ENCODE measurements at places on chromosomes 16 and 17. TPM values are rescaled to one million over a fixed set of nuclear protein-coding genes. Genes with fewer than 3 reads are reported as not detected.

- H3K4me3 ChIP-seq, result no peak overlapping the region
- no peaks in the 10 kb centered on the region for H3K36me3 ChIP-seq
- H3K4me1 ChIP-seq, result no peaks in the 10 kb centered on the region
- DNase-seq, result no peak
- no peaks in the 10 kb centered on the region for H3K27me3 ChIP-seq
- peak overlapping the region; percentile 29 for H3K27ac ChIP-seq
Observed at GRCh38 chr17:3922765-3923164, 6.5 kb upstream of the P2RX1 start.

The PROCA1 gene
- 3.9 TPM for total RNA-seq

- no peaks in the 10 kb centered on the region for H3K4me1 ChIP-seq
- no peaks in the 10 kb centered on the region for H3K36me3 ChIP-seq
- H3K4me3 ChIP-seq, result no peak overlapping the region
- no peak overlapping the region for H3K27ac ChIP-seq
Observed at GRCh38 chr17:72346306-72346705, 225.5 kb downstream of the SOX9 start.

The SMIM22 gene
- total RNA-seq, result not detected

The CD300H gene
- not detected for total RNA-seq

DNA sequence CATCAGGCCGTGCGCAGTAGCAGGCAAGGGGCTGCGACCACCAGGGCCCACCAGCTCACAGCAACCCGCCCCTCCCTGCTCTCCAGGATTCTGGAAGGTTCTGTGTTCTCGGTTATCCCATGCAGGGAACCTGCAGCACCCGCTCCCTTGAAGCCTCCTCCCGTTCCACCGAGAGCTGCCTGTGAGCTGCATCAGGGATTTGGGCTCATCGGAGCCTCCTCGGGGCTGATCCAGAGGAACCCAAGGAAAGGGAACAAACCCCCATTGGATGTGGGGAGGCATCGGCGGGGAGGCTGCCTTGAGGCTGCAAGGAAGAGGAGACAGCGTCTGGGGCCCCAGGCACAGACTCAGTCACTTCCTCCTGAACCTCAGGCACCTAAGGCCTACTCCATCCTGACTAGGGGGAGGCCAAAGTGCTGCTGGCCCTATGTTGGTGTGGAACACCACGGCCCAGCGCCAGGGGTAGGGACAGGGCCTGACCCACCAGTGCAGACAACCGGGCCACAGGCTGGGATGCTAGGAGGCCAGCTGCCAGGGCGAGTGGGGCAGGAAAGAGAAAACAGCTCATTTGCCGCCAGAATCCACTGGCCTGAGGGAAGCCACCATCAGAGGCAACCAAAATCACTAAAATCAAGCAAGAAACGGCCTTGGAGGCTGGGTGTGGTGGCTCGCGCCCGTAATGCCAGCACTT, 14.4 kb upstream of the LGALS3BP start:
- peaks cover 15% of the 10 kb centered on the region for H3K36me3 ChIP-seq
- no peaks in the 10 kb centered on the region for H3K27me3 ChIP-seq
- H3K4me1 ChIP-seq, result peaks cover 3% of the 10 kb centered on the region
- no peak overlapping the region for H3K27ac ChIP-seq

DNA sequence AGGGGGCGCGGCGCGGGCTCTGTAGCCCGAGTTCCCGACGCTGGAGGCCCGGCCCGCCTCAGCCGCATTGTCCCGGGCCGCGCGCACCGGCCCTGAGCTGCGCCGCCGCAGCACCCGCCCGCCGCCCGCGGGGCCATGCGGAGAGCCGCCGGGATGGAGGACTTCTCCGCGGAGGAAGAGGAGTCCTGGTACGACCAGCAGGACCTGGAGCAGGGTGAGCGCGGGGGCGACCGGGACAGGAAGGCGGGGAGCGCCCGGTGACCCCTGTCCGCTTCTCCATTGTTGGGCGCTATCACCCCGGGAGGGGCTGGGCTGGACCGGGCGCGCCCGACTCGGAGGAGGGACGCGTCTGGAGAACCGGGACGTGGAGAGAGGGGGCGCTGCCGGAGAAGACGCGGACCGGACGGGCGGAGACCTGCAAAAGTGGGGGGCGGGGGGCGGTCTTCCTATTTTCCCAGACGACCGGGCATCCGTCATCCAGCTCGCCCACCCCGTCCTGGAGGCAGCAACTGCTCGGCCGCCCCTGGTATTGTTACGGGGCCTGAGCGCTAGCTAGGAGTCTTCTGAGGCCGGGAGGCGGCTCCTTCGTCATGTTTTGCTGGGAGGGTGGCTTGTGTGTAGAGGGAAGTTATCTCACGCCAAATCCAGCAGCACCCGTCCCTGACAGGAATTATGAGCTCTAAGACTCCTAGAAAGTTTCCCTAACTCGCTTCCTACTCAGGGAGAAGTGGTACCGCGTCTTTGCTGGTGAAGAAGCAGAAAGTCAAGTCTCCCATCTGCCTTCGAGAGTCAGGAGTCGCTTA, 678 bp downstream of the CDR2L start:
- no peaks in the 10 kb centered on the region for H3K36me3 ChIP-seq
- H3K4me1 ChIP-seq, result peaks cover 14% of the 10 kb centered on the region
- DNase-seq, result peak; percentile 37

DNA sequence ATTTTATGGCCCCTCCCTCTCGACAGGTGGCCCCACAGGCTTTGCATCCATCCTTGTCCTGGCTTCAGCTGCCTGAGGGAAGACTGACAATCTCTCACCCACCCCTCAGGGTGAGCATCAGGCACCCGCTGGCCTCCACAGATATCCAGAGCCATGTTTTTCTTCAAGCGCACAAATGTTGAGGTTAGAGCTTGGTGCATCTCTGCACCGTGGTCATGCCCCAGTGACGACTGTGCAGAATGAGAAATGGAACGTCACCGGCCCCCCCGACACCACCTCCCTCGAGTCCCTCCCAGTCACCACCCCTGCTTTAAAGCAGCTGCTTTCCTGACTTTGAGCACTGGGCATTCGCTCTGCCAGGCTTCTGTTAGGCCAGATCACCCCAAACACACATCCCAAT, 19.8 kb upstream of the TIMP2 start:
- H3K27ac ChIP-seq, result no peak overlapping the region
- no peak overlapping the region for H3K4me3 ChIP-seq
- no peaks in the 10 kb centered on the region for H3K4me1 ChIP-seq
- no peak for DNase-seq
- H3K36me3 ChIP-seq, result no peaks in the 10 kb centered on the region
- no peaks in the 10 kb centered on the region for H3K27me3 ChIP-seq

DNA sequence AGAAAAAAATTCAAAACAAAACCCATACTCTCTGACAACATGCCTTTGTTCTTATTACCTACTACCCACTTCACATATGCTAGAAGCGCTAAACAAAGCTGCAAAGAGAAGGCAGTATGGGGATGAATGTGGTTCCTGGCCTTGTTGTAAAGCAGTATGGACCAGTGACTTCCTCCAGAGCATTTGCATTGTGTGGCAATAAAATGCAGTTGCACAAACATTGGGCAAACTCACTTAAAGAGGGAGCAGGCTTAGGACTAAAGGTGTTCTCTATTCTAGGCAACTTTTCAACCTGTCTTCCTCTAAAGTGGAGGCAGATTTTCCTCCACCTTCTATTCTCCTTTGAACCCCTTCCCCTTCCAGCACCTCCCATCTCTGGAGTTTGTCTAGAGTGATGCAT, 17.1 kb downstream of the TMIGD1 start:
- no peaks in the 10 kb centered on the region for H3K36me3 ChIP-seq
- no peak for DNase-seq
- H3K27ac ChIP-seq, result no peak overlapping the region
- H3K27me3 ChIP-seq, result peaks cover 5% of the 10 kb centered on the region
- H3K4me3 ChIP-seq, result no peak overlapping the region

The CDK3 gene
- total RNA-seq, result 4.9 TPM

DNA sequence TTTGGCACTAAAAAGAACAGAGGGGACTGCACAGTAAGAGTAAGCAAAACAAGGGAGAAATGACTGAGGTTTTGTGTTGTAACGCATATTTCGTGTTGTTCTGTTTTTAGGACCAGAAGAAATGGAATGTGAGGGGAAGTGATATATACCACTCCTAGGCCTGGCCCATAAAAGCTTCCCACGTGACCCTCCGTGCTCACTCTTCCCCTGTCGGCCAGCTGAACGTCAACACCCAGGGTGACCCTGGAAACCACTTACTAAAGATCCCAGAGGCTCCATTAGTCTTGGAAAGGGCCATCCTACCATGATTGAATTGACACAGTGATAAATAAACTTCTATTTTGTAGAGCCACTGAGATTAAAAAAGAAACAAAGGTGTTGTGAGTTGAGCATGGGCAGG, 79.8 kb downstream of the HELZ start:
- no peak for DNase-seq
- H3K27ac ChIP-seq, result no peak overlapping the region
- H3K4me1 ChIP-seq, result peaks cover 3% of the 10 kb centered on the region
- H3K4me3 ChIP-seq, result no peak overlapping the region
- H3K36me3 ChIP-seq, result peaks cover 18% of the 10 kb centered on the region

GRCh38 chr17:17691468-17692263, 10.4 kb downstream of the RAI1 start:
- no peak for DNase-seq
- H3K4me1 ChIP-seq, result peaks cover 68% of the 10 kb centered on the region
- no peaks in the 10 kb centered on the region for H3K27me3 ChIP-seq
- peaks cover 4% of the 10 kb centered on the region for H3K36me3 ChIP-seq
- H3K4me3 ChIP-seq, result peak overlapping the region; percentile 20
- H3K27ac ChIP-seq, result peak overlapping the region; percentile 97

The MMP25 gene
- total RNA-seq, result 0.99 TPM

DNA sequence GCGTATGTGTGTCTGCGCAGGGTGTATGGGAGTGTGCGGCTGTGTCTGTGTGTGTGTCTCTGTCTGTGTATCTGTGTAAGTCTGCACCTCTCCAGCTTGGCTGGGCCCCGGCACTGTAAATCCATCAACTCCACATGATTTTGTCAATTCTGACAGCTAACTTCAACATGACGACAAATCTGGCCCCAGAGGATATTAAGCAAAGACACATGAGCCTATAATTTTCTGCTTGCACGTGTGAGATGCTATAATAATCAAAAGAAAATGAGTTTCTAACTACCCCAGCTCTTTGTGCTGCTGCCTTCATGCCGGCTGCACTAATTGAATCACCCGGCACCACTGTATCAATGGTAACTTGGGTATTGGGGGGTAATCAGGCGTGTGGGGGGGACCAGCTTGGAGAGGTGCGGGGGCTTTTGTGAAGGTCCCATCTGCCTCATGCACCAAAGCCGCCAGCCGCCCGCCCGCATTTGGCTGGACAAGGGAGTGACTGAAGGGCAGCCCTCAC, 57.6 kb upstream of the LHX1 start:
- H3K4me1 ChIP-seq, result peaks cover 7% of the 10 kb centered on the region
- no peak overlapping the region for H3K4me3 ChIP-seq
- no peak for DNase-seq
- H3K36me3 ChIP-seq, result no peaks in the 10 kb centered on the region
- peaks cover 31% of the 10 kb centered on the region for H3K27me3 ChIP-seq

DNA sequence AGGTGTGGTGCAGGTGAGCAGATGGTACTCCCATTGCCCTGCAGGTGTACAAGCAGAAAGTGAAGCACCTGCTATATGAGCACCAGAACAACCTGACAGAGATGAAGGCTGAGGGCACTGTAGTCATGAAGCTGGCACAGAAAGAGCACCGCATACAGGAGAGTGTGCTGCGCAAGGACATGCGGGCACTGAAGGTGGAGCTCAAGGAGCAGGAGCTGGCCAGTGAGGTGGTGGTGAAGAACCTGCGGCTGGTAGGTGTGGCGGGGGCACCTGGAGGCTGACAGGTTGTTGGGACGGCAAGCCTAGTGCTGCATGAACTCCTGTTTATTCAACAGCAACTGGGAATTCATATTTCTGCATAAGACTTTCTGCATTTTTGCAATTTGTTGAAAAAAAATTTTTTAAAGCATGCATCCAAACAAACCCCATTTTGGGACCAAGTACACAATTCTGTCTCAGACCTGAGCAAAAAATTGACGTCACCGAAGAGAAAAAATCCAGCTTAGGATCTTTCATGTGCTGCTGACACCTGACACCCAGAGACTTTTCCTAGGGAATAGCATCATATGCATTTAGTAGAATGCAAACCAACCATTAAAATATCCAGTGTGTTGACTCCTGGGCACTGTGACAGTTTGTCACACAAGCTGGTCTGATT, 13.5 kb upstream of the DBNDD1 start:
- peaks cover 21% of the 10 kb centered on the region for H3K36me3 ChIP-seq
- peak overlapping the region; percentile 68 for H3K27ac ChIP-seq
- H3K27me3 ChIP-seq, result no peaks in the 10 kb centered on the region
- H3K4me3 ChIP-seq, result no peak overlapping the region
- no peaks in the 10 kb centered on the region for H3K4me1 ChIP-seq

- peak overlapping the region; percentile 25 for H3K27ac ChIP-seq
- peaks cover 31% of the 10 kb centered on the region for H3K36me3 ChIP-seq
- H3K27me3 ChIP-seq, result no peaks in the 10 kb centered on the region
- no peak overlapping the region for H3K4me3 ChIP-seq
Observed at GRCh38 chr16:68296693-68297092, 14.1 kb downstream of the SLC7A6OS start.

The COG4 gene
- 45.5 TPM for total RNA-seq

The CCL15 gene
- total RNA-seq, result not detected

DNA sequence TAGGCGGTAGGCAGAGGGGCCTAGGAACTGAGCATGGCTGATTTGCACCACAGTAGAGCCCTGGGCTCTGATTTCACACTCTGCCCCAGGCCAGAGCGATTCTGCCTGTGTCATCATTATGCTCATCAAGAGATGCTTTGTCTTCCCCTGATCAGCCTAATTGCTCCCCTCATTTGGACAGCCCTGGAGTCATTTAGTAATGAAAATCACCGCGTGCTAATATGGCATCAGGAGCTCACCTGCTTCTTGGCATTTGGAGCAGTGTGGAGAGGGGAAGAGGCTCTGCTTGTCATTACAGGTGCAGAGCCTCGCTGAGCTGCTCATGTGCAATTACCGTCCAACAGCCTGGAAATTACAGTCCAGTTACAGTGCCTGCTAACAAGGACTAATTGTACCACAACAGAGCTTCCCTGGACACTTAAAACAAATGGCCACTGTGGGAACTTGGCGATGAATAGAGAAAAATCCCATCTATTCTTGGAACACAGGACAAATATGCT, 157.1 kb upstream of the WSCD1 start:
- no peak for DNase-seq
- no peak overlapping the region for H3K27ac ChIP-seq
- no peak overlapping the region for H3K4me3 ChIP-seq

The CACNA1H gene
- total RNA-seq, result 0.35 TPM

DNA sequence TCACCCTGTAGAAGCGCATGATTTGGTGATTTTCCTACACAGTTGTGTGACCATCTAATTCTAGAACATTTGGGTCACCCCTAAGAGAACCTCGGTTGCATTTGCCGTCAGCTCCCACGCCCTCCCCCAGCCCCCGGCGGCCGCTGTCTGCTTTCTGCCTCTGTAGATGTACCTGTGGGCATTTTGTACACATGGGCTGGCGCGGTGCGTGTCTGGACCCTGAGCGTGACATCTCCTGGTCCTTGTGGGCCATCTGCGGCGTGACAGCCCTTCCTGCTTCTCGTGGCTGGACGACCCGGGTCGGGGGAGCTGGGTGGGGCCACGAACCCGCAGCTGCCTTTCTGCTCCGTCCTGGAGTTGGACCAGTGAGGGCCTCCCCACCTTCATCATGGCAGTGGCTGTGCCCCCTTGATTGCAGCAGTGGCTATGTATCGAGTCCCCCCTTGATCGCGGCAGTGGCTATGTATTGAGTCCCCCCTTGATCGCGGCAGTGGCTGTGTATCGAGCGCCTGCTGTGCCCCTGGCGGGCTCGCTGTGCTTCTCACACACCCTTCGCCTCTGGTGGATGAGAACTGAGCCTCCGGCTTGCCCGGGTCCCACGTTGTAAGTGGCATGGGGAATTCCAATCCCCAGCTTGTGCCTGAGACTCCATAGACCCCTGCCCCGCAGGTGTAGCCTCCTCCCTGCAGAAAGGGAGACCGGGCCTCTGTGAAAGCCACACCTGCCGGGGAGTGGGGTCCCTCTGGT, 24.1 kb downstream of the GSE1 start:
- no peak for DNase-seq
- H3K27me3 ChIP-seq, result no peaks in the 10 kb centered on the region
- no peak overlapping the region for H3K27ac ChIP-seq
- no peaks in the 10 kb centered on the region for H3K36me3 ChIP-seq

The FBXW10B gene
- 0.82 TPM for total RNA-seq
